Right lung (tissue), 10 donors: ENCODE measurements at places on chromosomes 5 and 9. TPM values are rescaled to one million over a fixed set of nuclear protein-coding genes. Genes with fewer than 3 reads are reported as not detected.
A peak's percentile ranks its signal among the peaks of the same experiment; 100 is the strongest.

DMRT2 gene
- polyA plus RNA-seq: 1.4 TPM

SPATA31A6 gene
- not detected for polyA plus RNA-seq

DNA sequence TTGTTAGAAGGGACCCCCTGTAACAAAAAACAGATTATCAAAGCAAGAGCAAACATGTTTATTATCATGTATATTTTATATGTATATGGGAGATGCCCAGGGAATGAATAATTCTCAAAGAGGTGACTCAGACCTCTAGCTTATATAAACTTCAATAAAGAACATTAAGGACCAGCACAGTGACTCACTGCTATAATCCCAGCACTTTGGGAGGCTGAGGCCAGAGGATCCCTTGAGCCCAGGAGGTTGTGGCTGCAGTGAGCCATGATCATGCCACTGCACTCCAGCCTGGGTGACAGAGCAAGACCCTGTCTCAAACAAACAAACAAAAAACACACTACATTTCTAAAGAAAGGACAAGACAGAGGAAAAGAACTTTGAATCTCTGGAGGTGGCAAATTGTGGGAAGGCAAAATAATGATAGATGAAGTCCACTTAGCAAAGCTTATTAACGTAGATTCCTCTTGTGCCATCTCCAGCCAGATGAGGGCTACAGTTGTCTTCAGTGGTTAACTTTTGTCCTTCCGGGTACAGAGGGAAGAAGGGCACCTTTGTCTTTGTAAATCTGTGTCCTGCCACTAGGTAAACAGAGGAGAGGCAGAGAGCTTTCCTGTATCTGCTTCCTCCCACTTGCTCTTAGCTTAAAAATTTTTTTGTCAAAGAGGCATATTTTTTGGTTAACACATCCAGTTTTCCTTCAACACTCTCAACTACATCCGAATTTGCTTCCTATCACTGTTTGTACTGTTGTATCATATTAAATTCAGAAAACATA lies 7.5 kb upstream of the RFK start:
- no peak for DNase-seq

DNA sequence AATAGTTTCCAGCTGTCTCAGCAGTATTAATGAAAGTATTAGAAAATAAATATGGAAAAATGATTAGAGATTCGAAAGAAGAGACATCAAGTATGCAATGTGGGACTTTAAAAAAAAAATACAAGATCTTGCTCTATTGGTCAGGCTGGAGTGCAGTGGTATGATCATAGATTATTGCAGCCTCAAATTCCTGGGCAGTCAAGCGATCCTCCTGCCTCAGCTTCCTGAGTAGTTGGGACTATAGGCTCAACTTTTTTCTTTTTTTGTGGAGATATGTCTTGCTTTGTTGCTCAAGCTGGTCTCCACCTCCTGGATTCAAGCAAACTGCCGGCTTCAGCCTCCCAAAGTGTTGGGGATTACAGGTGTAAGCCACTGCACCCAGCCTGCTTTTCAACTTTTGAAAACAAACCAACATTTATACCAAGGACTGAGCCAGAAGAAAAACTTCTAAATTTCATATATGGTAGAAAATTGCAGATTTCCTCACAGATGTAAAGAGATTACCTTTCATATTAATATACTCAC lies 323.1 kb downstream of the ADGRV1 start:
- DNase-seq: no peak

GRCh38 chr9:97560851-97561250 lies 59.4 kb downstream of the TMOD1 start:
- no peak for DNase-seq

- DNase-seq: peak; percentile 94
These were observed 74.2 kb downstream of the SHB start for GRCh38 chr9:37994639-37995347.

DNA sequence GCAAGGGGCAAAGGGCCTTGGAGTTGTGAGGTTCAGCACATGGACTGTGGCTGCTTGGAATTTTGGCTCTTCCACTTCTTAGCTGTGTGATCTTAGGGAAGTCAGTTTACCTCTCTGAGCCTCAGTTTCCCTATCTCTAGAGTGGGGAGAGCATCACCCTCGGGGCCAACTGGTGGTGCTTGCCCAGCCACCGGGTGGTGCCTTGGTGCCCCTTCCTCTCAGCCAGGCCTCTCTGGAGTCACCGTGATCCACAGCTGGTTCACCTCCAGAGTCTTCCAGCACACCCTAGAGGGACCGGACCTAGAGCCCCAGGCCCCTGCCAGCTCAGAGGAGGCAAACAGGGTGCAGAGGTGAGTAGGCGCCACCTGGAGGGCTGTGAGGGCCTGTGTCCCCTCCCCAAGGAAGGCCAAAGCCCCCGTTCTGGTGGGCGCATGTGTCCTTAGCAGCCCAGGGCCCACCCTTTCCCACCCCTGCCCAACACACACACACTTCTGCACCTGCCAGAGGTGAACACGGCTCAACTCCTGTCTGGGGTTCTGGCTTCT lies 7.7 kb downstream of the ADGRD2 start:
- DNase-seq: no peak
